Activated naive CD8-positive, alpha-beta T cell treated with anti-CD3 and anti-CD28 coated beads, Interleukin-2, amount 10 ng/mL, durations not matched to agents 7 days and 5 days (primary cell): ENCODE measurements at places on chromosomes 2 and 18. TPM values are rescaled to one million over a fixed set of nuclear protein-coding genes. Genes with fewer than 3 reads are reported as not detected.
A peak's percentile ranks its signal among the peaks of the same experiment; 100 is the strongest.

TRIP12 gene
- total RNA-seq: 215 TPM

PCARE gene
- total RNA-seq: not detected

GRCh38 chr2:217731805-217732204 is 271.0 kb downstream of the TNS1 start:
- no peaks in the 10 kb centered on the region for H3K27me3 ChIP-seq
- H3K27ac ChIP-seq: no peak overlapping the region
- H3K4me1 ChIP-seq: peaks cover 19% of the 10 kb centered on the region
- H3K36me3 ChIP-seq: peaks cover 5% of the 10 kb centered on the region

DNA sequence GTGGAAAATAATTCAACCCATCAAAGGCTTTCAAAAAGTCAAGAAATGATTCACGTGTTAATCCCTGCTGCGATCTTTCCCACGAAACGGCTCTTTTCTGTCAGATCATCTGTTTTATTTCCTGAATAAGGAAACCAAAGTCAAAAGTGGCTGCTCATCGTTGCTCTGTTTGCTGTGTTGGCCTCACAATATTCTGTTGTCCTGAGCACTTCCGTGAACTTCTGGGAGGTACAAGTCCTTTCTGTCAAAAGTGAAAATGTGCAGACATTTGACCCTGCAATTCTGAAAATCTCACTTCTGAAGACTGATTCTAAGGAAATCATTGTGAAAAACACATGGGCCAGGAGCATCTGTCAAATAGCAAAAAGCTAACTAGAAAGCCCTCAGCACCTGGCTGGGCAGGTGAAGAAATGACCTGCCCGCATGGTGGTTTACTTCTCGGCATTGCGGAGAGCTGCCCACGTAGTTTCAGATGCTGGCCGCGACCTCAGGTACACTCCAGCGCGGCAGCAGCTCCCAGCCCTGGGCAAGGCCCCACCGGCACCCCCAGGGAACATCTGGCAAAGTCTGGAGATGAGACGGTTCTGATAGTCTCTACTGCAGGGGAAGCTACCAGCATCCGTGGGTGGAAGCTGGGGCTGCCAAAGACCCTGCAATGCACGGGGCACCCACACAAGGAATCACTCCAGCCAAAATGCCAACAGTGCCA is 31.9 kb upstream of the GPC1 start:
- H3K4me3 ChIP-seq: no peak overlapping the region
- H3K27me3 ChIP-seq: peaks cover 6% of the 10 kb centered on the region
- DNase-seq: no peak
- no peak overlapping the region for H3K27ac ChIP-seq
- no peaks in the 10 kb centered on the region for H3K4me1 ChIP-seq

DNA sequence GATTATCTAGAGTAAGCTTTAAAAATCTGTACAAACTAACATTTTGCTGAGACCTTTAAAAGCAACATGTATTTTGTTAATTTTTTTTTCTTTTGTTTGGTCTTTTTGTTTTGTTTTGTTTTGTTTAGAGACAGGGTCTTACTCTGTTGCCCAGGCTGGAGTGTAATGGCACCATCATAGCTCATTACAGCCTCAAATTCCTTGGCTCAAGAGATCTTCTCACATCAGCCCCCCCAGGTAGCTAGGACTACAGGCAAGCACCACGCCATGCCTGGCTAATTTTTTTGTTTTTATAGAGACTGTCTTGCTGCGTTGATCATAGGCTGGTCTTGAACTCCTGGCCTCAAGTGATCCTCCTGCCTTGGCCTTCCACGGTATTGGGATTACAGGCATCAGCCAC is 23.1 kb downstream of the RBBP8 start:
- no peak overlapping the region for H3K4me3 ChIP-seq
- peaks cover 49% of the 10 kb centered on the region for H3K36me3 ChIP-seq
- no peak for DNase-seq
- no peaks in the 10 kb centered on the region for H3K27me3 ChIP-seq
- no peak overlapping the region for H3K27ac ChIP-seq

DNA sequence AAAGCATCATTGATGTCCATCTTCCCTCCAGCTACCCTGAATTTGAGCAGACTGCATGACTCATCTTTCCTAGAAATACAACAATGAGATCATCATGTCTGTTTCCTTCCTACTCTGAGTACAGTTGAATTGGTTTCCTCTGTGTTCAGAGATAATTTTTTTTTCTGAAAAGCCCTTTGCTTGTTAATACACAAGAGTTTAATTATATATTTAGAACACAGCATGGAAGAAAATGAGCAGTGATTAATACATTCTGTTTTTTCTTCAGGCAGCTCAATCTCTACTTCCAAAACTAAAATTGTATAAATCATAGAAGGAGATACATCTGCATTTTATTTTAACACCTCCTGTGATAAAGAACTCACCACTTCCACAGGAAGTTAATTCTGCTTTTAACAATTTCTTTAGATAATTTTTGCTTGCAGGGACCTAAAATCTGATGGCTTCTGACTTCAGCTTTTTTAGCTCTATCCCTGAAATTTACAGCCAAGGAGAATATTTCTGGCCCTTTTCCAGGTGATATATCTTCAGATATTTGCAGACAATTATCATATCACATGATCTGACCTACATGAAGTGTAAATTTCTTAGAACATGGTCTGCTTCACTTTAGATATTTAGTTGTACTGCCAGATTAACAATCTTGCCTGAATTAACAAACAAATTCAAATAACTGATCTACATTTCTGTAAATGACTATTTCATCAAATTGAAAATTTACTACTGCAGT is 249.0 kb downstream of the TRIB2 start:
- peak overlapping the region; percentile 82 for H3K27ac ChIP-seq
- peaks cover 19% of the 10 kb centered on the region for H3K36me3 ChIP-seq
- H3K4me3 ChIP-seq: peak overlapping the region; percentile 63
- peaks cover 39% of the 10 kb centered on the region for H3K4me1 ChIP-seq
- H3K27me3 ChIP-seq: no peaks in the 10 kb centered on the region
- DNase-seq: no peak

ACAA2 gene
- total RNA-seq: 83.3 TPM

DNA sequence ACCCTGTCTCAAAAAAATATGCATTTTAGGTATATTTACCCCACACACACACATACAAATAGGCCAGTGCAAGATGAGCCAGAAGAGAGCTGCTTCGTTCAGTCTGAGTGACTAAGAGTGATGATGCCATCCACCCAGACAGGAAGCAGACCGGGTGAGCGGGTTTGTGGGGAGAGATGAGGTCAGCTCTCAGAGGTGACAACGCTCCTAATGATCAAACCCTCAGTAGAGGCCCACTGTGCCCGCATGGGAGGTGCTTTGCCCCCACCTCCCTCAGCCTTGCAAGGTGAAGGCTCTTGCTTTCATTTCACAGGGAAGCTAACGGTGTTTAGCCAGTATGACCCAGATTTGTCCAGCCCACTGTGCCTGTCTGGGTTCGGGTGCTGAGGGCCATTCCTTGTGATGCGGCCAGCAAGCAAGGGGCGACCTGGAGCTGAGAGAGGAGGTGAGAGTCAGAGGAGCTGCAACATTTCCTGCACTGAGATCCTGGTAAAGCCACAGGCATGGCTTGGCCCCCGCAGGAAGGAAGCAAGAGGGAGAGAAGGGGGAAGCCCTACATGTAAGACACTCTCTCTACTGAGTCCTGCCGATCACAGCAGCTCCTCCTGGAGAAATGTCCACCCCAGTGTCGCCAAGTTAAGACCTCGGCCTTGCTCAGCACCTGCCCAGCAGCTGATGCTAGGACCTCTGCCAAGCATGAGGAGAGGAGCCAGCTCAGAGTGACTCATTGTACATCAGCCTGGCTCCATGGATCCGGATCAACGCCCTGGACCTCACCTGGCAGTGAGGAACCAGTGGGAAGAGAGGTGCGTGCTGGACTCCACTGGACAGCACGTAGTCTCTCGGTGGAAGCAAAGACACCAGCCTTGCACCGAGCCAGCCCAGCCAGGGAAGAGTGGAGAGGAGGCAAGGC is 37.0 kb downstream of the NIFK start:
- H3K36me3 ChIP-seq: no peaks in the 10 kb centered on the region
- no peaks in the 10 kb centered on the region for H3K27me3 ChIP-seq
- peak; percentile 86 for DNase-seq
- peak overlapping the region; percentile 95 for H3K4me3 ChIP-seq
- H3K27ac ChIP-seq: peak overlapping the region; percentile 99

SETBP1 gene
- 1.9 TPM for total RNA-seq

DNA sequence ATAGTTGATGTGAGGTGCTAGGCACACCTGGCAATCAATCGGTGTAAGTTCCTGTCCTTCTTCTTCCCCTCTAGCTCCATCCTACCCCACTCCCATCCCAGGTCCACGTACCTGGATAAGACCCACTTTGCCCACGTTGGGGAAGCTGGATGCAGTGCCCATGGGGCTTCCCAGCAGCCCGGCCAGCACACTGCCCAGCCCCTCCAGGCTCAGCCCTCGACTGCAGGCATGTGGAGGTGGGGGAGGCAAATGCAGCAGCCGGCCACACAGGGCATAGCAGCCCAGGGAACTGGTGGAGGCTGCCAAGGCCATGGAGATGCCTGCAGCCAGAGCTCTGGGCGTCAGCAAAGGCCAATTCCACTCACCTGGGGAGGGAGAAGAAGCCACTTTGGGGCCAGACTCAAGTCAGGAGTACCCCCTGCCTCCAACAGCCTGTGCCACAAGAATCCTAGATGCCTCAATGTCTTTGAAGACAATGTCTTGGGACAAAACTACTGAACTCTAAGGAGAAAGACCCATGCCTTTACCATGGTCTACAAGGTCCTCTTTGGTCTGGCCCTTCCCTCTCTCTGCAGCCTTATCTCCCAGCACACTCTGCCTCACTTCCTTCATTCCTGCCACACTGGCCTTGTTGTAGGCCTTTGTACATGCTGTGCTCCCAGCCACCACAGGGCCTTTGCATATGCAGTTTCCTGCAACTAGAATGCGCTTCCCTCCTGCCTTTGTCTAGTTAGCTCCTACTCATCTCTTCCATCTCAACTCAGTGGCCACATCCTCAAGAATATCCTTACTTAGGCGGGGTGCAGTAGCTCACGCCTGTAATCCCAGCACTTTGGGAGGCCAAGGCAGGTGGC is 4.5 kb downstream of the SLC23A3 start:
- peaks cover 7% of the 10 kb centered on the region for H3K4me1 ChIP-seq
- no peak overlapping the region for H3K4me3 ChIP-seq
- no peak overlapping the region for H3K27ac ChIP-seq
- DNase-seq: no peak
- H3K36me3 ChIP-seq: peaks cover 7% of the 10 kb centered on the region

EDAR gene
- 0.14 TPM for total RNA-seq

GRCh38 chr2:150357770-150358467 is 129.5 kb downstream of the RND3 start:
- no peak overlapping the region for H3K27ac ChIP-seq
- no peak overlapping the region for H3K4me3 ChIP-seq
- H3K27me3 ChIP-seq: no peaks in the 10 kb centered on the region
- no peaks in the 10 kb centered on the region for H3K36me3 ChIP-seq

GKN2 gene
- not detected for total RNA-seq

DNA sequence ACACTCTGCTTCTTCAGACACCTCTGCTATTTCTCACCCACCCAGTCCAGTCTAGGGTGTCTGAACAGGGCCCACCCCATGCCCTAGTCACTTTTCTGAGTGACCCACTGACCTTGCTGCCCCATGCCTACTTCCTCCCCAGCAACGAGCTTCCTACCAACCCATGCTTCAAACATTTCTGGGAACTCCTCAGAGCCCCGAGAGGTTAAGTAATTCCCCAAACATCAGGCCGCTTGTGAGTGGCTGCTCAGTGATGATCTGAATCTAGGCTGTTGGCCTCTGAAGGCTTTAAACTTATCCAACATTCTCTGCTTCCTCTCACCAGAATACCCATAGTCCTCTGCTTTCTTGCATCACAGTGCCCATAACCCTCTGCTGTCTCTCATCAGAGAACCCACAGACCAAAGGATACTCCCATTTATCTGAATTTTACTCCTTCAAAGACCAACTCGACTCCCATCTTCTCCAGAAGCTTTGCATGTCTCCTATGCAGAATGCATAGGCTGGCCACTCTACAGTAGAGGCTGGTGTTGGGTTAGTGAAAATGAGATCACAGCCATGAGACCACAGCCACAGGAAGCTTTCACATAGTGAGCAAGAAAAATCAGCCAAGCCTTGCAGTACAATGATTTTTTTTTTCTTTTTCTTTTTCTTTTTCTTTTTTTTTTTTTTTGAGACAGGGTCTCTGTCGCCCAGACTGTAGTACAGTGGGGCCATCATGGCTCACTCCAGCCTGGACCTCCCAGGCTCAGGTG is 309.5 kb upstream of the LYPD1 start:
- DNase-seq: no peak
- H3K4me1 ChIP-seq: peaks cover 1% of the 10 kb centered on the region
- no peak overlapping the region for H3K4me3 ChIP-seq
- H3K27me3 ChIP-seq: no peaks in the 10 kb centered on the region

DNA sequence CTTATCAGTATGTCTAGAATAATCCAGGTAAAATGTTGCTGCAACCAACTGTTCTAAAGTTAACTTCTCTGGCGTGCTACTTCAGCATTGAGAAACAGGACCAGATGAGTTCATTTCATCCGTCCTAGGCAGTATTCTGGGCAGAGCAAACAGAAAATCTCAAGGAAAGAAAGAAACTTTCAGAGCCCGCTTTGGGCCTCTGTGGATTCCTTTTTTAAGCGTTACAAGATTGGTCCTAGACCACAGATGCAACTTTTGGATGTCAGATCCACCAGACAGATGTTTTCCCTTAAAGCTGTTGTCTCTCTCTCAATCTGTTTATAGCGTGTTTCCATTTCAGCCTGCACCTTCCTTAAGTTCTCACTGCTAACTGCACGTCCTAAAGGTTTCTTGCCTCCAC is 75.0 kb downstream of the BCL2 start:
- DNase-seq: no peak
- H3K27me3 ChIP-seq: no peaks in the 10 kb centered on the region
- peaks cover 48% of the 10 kb centered on the region for H3K4me1 ChIP-seq
- H3K4me3 ChIP-seq: no peak overlapping the region

- no peak overlapping the region for H3K27ac ChIP-seq
- H3K4me1 ChIP-seq: no peaks in the 10 kb centered on the region
- no peak for DNase-seq
- H3K36me3 ChIP-seq: no peaks in the 10 kb centered on the region
Measured at GRCh38 chr2:14999114-14999661, 366.7 kb downstream of the LRATD1 start.

- H3K27ac ChIP-seq: no peak overlapping the region
- H3K36me3 ChIP-seq: no peaks in the 10 kb centered on the region
- H3K4me3 ChIP-seq: no peak overlapping the region
- H3K4me1 ChIP-seq: no peaks in the 10 kb centered on the region
- peaks cover 4% of the 10 kb centered on the region for H3K27me3 ChIP-seq
- no peak for DNase-seq
Measured at GRCh38 chr2:29787473-29788465, 133.6 kb downstream of the ALK start.

GRCh38 chr18:37712776-37713175 is 147.2 kb upstream of the CELF4 start:
- no peak overlapping the region for H3K4me3 ChIP-seq
- no peak for DNase-seq
- H3K36me3 ChIP-seq: no peaks in the 10 kb centered on the region
- no peak overlapping the region for H3K27ac ChIP-seq
- no peaks in the 10 kb centered on the region for H3K27me3 ChIP-seq
